Stimulated activated naive CD4-positive, alpha-beta T cell treated with Interleukin-2 at 50 U/mL for 16 hours (primary cell): ENCODE measurements at places on chromosomes 12 and 14.

DNA sequence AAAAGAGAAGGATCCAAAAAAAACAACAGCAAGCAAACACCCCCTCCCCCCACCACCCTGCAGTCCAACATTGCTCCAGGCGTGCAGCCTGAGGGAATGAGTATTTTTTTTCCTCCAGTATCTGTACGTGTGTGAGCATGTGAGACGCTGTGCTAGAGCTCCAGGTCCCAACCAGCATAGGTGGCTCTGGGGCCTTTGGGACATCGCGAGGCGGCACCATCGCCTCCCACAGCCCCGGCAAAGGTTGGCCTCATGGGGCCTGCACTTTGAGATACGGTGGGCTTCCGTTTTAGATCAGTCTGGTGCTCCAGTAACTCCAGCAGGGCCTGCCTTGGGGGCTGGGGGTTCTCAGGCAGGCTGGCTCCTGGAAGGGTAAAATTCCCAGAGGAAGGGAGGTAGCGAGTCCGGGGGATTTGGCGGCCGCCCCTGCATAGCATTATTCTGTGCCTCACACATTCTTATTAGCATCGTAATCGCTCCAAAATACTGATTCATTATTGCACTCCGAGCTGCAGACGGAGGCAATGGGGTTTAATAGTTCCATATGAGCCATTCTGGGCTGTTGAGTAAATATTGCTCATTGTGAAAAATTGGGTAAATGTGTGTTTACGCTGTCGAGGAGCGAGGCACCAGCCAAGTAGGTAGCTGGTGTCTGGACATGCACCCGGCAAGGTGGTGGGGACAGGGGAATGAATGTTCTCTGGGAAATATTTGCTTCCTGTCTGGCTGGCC lies 143.1 kb upstream of the MYL2 start:
- no peak for DNase-seq

- no peak for DNase-seq
Measured at GRCh38 chr14:93735206-93735605, 53.1 kb downstream of the PRIMA1 start.

DNA sequence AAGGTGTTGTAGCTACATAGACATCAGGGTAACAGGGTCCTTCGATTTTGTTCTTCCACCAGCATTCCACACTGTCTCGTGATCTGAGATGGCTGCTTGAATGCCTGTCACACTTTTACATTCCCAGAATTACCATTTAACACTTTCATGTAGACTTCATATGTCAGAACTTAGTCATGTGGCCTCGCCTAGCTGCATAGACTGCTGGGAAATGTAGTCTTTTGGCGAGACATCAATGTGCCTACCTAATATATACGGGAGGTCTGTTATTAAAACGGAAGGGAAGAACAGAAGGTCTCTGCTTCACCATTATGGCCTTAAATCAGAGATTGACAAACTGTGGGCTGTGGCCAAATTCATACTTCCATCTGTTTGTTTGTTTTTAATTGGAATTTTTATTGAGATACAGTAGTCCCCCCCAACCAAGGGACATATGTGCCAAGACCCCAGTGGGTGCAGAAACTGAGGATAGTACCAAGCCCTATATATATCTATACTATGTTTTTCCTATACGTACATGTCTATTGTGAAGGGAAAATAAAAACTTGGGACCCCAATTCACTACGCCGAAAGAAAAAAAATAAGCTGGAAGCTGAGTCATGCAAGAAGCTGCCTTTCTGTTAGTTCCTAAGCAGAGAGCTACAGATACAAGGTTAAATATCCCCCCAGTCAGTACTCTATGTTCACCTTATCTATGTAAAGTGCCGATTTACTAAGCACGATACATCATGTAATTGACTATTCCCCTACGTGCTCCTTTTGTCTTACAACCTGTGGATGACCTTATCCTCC lies 11.3 kb upstream of the HRK start:
- no peak for DNase-seq

- DNase-seq: no peak
Measured at GRCh38 chr12:90575995-90576394, 379.0 kb downstream of the CCER1 start.

DNA sequence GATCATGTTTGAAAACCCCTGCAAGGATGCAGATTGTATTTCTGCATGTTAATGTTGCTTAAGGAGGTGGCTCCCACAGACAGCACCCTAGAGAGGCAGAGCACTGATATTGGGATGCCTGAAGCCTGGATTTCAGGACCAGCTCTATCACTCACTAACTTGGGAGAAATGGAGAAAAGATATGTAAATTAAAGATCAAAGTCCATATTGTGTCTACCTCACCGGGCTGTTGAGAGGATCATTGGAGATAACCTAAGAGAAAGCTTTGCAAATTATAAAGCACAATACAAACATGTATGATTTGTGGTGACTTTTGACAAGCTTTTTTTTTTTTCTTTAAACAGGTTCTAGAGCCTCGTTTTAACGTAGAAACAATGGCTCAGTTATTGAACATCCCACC lies 7.6 kb upstream of the REP15 start:
- no peak for DNase-seq

GRCh38 chr12:124088217-124088907 lies 115.3 kb downstream of the ZNF664 start:
- no peak for DNase-seq

GRCh38 chr14:33985242-33985641 lies 34.4 kb upstream of the EGLN3 start:
- no peak for DNase-seq

DNA sequence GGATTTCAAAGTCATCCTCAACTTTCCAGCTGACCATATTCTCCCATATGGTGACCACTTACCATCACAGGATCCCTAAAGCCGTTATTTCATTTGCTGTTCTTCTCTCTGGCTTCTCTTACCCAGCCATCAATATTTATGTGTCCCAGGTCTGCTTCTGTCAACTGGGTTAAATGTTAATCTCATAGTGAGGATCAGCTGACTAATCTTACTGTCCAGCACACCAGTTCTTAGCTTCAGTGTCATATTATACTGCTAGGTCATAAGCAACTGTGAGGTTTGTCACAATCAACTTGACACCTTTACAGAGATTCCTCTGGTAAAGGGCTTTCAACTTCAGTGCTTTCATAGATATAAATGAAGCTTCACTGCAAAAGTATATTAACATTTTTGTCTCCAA lies 294.4 kb downstream of the DIO2 start:
- no peak for DNase-seq

DNA sequence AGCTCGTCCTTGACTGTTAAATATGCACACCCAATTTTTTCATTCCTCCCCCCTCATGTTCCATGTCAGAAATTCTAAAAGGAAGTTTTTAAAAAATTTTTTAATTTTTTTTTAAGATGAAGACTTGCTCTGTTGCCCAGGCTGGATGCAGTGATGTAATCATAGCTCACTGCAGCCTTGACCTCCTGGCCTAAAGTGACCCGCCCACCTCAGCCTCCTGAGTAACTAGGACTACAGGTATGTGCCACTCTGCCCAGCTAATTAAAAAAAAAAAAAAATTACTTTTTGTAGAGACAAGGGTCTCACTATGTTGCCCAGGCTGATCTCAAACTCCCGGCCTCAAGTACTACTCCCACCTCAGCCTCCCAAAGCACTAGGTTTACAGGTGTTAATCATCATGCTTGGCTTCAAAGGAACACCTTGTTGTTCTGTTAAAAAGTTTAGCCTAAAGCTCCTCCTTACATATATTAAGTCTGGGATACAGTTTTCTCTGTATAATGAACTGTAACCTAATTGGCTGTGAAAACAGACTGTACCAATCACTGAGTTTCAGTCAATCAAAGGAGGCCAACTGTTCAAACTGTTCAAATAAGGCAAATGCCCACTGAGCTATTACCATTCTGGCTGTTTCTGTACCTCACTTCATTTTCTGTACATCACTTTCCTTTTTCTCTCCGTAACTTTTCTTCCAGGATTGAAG lies 17.8 kb downstream of the SDR9C7 start:
- DNase-seq: no peak

- DNase-seq: peak; percentile 75
Measured at GRCh38 chr12:3752096-3752709, 706 bp downstream of the CRACR2A start.

- no peak for DNase-seq
Measured at GRCh38 chr14:26595926-26596542, 1.8 kb downstream of the NOVA1 start.

DNA sequence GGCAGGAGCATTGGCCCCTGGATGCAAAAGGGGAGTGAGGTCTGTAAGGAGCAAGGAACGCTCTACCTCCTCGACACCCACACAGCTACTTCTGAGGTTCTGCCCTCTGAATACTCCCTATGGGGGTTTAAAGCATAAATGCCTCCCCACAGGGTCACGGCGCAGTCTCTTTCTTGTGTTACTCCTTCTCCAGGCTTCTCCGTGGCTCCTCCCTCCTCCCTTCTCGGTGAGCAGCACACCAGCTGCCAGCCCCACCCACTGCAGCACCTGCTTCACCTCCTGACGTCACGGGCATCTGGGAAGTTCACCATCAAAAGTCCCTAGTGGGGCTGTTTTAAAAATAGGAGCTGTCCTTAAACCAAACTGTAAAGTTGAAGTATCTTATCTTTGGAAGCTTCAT lies 67.3 kb downstream of the SPTB start:
- DNase-seq: no peak

DNA sequence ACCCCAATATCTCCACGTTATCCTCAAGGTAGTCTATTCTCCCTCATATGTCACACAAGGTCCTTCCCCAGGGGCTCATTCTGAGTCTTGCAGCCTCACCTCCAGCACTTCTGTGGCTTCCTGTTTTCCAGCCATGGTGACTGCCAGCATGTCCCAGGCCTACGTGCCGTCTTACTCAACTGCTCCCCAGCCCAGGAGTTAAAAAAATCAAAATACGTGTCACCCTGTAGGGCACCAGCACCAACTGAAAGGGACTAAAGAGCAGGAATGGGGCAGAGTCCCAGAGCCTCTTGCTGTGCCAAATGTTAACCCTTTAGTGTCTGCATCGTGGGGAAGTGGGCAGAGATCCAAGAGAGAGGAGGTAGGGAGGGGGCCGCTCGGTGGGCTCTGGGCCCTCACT lies 37.0 kb upstream of the MED13L start:
- DNase-seq: no peak
